ENCODE measurements at places on chromosomes 7 and 10. TPM values are rescaled to one million over a fixed set of nuclear protein-coding genes. Genes with fewer than 3 reads are reported as not detected.

The TDRD1 gene
- not detected for total RNA-seq

The EN2 gene
- total RNA-seq, result not detected

The SH3PXD2A gene
- 26.4 TPM for total RNA-seq

The IL2RA gene
- 1.9 TPM for total RNA-seq

The PAPOLB gene
- total RNA-seq, result not detected

The DNAH11 gene
- total RNA-seq, result 1.6 TPM

The LIPF gene
- total RNA-seq, result not detected

The RTKN2 gene
- total RNA-seq, result 3.6 TPM

The TWIST1 gene
- total RNA-seq, result 6.4 TPM

The DPCD gene
- total RNA-seq, result 66.1 TPM

The SLC26A3 gene
- total RNA-seq, result 0.91 TPM

The LRRC17 gene
- 1.0 TPM for total RNA-seq

The ACTL6B gene
- 2.4 TPM for total RNA-seq

The ZNF3 gene
- 21.4 TPM for total RNA-seq

The NRAP gene
- 11.2 TPM for total RNA-seq

The TSPAN12 gene
- 16.2 TPM for total RNA-seq

The UNC5B gene
- total RNA-seq, result 58.4 TPM

The TSPAN13 gene
- total RNA-seq, result 21.8 TPM

The PON1 gene
- 0.87 TPM for total RNA-seq

The PAX2 gene
- 0.91 TPM for total RNA-seq

The SPAG6 gene
- total RNA-seq, result 20.3 TPM

The DYDC2 gene
- total RNA-seq, result not detected

The GATA3 gene
- 19.9 TPM for total RNA-seq

The IDI2 gene
- total RNA-seq, result not detected

The GIMAP2 gene
- 16.1 TPM for total RNA-seq

The COL17A1 gene
- total RNA-seq, result 47.6 TPM

The NYAP1 gene
- total RNA-seq, result 16.9 TPM

The SLC39A12 gene
- total RNA-seq, result not detected

The TBXAS1 gene
- 19.3 TPM for total RNA-seq

The CNPY1 gene
- total RNA-seq, result not detected

The AKR1C4 gene
- not detected for total RNA-seq

The PDSS1 gene
- 6.8 TPM for total RNA-seq

The RAPGEF5 gene
- total RNA-seq, result 29.8 TPM

The CTBP2 gene
- 70.2 TPM for total RNA-seq

The SPDYE9 gene
- not detected for total RNA-seq

The TMEM270 gene
- total RNA-seq, result not detected

The SMKR1 gene
- total RNA-seq, result 0.59 TPM

The VSTM2A gene
- 5.8 TPM for total RNA-seq

The SPRN gene
- total RNA-seq, result 1.2 TPM

The TMEM184A gene
- 15.4 TPM for total RNA-seq

The PODXL gene
- 17.7 TPM for total RNA-seq

The ENTPD1 gene
- total RNA-seq, result 7.0 TPM

The MSS51 gene
- total RNA-seq, result 2.4 TPM

The COPG2 gene
- total RNA-seq, result 46.1 TPM

Measured in prostate gland (tissue), 2 donors.